MG63 (cell line): ENCODE measurements at places on chromosomes 13 and 19. TPM values are rescaled to one million over a fixed set of nuclear protein-coding genes. Genes with fewer than 3 reads are reported as not detected.
A peak's percentile ranks its signal among the peaks of the same experiment; 100 is the strongest.

DNA sequence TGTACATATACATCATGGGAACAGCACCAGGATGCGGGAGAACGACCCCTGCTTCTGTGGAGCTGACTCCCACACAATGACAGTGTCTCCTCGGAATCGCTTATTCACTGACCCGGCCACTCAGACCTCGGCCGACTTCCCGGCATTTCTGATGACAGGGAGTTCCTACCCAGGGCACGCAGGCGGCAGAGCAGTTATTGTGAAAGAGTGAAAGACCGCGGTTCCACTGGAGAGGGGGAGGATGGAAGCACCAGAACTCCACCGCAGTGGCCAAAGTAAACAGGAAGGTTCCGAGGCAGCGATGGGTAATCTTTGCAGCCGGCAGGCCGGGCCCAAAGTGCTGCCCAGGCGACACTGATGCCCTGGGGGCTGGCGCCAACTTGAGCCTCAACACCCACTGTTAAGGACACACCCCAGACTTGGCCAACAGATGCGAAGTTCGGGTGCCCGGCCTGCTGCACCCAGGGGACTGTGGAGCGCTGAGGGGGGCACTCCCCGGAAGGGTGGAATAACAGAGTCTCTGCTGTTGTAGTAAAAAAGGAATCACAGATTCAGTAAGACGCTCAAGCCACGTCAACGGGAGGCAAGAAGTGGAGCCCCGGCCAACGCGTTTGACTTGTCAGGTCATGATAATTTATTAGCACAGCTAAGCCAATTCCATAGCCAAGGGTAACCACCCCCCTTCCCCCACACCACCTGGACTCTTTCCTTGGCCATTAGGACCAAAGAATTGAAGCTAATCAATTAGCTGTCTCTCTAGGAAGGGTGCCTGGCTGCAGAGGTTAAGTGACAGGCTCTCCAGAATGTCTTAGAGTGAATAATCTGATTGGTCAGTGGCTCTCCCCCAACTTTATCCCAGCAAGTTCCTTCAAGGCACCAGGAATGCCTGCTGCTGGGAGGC, 5.8 kb downstream of the MLLT1 start:
- peak; percentile 88 for DNase-seq

SMIM44 gene
- not detected in 2 replicates for total RNA-seq

DNA sequence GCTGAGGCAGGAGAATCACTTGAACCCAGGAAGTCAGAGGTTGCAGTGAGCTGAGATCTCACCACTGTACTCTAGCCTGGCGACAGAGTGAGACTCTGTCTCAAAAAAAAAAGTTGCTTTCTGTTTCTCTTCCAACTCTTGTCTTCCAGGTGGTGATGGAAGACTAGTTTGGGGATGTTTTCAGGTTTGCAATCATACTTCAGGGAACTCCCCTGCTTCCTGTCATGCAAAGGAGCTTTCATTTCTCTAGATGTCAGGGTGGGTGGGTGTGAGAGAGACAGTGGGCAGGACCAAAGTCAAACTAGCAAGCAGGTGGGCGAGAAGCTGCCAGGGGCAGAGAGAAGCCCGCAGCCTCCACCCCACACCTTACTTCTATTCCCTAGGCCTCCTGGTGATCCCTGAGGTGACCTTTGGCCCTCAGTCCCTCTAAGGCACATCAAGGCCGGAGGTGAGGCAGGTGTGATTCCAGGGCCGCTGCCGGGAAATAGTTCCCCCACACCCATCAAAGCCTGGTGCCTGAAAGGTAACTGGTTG, 25.7 kb downstream of the CCNE1 start:
- no peak for DNase-seq

- DNase-seq = no peak
Measured at GRCh38 chr13:49953560-49953959, 17.4 kb upstream of the SPRYD7 start.

USHBP1 gene
- total RNA-seq = not detected in 2 replicates

PRSS57 gene
- total RNA-seq = not detected in 2 replicates

GRCh38 chr19:12047868-12048267, 4.9 kb downstream of the ZNF878 start:
- no peak for DNase-seq

SF3A2 gene
- total RNA-seq = 5.5 and 23.7 TPM in 2 replicates

PTPRS gene
- total RNA-seq = 24.1 and 30.6 TPM in 2 replicates

DNA sequence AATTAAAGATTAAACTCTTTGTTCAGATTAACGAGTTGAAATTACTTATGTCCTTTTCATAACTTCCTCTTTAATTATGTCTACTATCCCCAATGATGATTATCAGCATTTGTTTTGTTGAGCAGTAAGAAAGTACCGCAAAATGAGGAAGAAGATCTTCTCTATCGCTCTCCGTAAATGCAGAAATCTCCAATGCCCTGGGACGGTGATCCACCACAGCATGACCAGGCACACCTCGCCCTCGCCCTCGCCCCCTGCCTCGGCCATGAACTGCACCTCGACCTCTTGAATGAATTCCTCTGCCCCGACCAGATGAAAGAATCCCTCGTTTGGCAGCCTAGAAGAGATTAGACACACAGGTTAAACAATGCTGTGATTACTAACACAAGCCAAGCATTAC, 69.1 kb downstream of the RBM26 start:
- DNase-seq = no peak

ZNF681 gene
- total RNA-seq = 0.07 and 1.4 TPM in 2 replicates

DNA sequence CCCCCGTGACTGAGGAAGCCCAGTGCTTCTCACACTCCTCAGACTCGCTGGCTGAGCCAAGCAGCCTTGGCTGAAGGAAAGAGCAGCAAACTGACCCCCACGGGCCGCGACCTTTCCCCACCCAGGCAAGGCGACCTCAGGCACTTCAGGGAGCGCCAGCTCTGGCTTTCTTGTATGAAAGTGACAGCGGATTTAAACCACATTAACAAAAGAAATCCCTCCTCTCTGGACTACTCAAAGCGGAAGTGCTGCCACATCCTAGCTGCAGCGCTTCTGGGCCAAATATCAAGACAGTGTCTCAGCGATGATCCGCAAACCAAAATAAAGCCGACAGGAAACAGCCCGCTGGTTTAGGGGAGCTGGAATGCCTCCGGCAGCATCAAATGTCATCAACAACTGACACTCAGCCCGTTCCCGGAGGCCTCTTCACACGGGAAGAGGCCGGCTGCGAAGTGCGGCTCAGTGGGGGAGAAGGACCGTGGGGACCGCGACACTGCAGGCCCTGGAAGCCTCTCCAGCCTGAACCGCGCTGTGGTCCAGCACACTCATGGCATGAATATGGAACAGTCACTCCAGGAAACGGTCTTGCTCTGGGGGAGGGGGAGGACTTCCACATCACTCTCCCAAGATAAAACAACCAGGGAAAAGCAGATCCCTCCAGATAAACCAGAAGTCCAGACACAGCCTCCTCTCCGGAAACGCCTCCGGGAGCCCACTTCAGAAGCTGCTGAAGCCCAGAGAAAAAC, 1.4 kb downstream of the RASA3 start:
- DNase-seq = peak; percentile 80

TMEM59L gene
- 0.36 TPM in 1 of 2 replicates, not detected in the other for total RNA-seq

HDGFL2 gene
- 19.5 and 29.8 TPM in 2 replicates for total RNA-seq

ZNF708 gene
- total RNA-seq = 1.3 and 1.8 TPM in 2 replicates

- DNase-seq = no peak
Measured at GRCh38 chr13:73082895-73083294, 24.1 kb downstream of the KLF5 start.
